ENCODE measurements at places on chromosomes 3 and 15. TPM values are rescaled to one million over a fixed set of nuclear protein-coding genes. Genes with fewer than 3 reads are reported as not detected.

The ISL2 gene
- not detected for polyA plus RNA-seq

The GNB4 gene
- 28.3 TPM for polyA plus RNA-seq

GRCh38 chr3:177599837-177600236, 402.6 kb upstream of the TBL1XR1 start:
- no peak for DNase-seq

DNA sequence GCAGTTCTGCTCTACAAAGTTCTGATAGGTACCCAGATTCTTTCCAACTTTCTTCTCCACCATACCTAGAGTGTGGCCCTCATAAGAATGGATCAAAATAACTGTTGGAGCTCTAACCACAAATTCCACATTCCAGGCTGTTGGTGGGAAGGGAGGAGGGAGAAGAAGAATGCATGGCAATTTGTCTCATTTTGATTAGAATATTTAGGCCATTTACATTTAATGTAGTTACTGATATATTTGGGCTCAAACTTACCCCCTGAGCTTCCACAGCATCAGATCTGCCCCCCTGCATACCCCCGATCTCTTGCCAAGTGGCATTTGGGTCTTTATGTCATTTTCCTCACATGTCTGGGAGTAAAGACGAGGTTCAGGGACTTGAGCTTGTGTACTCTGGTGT, 7.7 kb downstream of the CHRNB4 start:
- no peak for DNase-seq

GRCh38 chr3:21654662-21655061, 96.3 kb downstream of the ZNF385D start:
- DNase-seq = no peak

- no peak for DNase-seq
Observed at GRCh38 chr15:84915606-84915958, 31.1 kb downstream of the SLC28A1 start.

DNA sequence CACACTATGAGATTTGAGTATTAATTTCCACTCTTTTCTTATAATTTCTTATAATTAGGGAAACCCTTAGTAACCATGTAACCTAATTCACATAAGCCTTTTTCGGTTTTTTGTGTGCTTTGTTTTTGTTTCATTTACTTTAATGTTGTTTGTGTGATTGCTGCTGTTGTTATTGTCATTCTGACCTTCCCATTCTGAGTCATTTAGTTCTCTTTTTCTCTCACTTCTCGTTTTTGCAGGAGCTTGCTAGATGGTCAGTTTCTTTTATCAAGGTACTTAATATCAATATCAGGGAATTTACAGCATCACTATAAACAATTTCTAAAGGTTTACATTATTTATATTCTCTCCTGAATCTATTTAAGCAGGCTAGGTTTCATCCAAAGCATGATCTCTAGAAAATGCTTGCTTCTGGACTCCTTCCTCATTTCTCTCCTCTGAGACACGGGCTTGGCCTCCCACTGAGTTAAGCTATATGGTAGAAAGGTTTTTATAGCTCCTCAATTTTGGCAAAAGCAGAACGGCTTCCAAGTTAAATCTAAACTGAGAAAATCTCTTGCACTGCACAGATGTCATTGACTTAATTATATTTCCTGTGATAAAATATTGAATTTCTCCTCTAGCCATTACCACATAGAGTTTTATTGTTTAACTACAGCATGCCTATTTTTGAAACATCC, 534.2 kb downstream of the NSUN3 start:
- DNase-seq = no peak

DNA sequence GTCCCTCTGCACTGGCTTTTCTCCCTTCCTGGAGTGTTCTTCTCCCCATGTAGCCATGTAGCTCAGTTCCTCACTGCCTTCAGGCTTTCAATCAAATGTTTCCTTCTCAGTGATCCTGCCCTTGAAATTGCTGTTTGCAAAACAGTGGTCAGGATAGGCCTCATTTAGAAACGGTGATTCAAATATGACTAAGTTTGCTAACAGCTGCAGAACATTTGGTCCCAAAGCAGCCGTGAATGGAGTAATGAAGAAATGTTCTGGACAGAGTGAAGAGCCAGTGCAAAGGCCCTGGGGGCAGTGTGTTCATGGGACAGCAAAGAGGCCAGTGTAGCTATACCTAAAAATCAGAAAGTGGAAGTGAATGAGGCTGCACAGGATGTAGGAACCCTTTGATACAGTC, 223.4 kb downstream of the FEZF2 start:
- DNase-seq = no peak

- DNase-seq = no peak
Observed at GRCh38 chr3:133655731-133656515, 5.8 kb downstream of the TOPBP1 start.

DNA sequence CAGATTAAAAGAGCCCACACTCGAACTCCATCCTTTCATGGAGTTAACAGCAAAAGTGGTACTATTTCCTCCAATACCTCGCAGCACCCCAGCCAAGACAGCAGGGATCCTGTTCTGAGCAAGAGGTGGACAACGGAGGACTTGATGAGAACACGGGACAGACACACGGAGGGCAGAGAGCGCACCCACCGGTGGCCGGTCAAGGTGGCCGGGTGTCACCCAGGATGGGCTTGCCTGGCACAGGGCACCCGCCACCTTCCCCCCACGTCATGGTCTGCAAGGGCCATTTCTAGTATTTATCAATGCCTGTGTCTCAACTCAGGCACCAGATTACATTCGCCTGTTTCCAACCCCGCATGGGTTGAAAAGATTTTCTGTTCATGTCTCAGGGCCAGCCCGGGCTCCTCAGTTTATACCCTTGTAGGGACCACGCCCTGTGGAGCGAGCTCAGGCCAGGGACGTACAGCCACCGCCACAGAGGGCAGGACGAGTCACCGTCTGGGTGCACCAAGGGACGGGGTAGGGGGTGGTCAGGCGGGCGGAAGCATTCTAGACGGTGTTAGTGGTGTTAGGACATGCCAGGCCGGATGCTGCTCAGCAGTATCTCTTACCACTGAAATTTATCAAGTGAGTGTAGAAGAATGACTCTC, 64.2 kb downstream of the CYFIP1 start:
- no peak for DNase-seq

DNA sequence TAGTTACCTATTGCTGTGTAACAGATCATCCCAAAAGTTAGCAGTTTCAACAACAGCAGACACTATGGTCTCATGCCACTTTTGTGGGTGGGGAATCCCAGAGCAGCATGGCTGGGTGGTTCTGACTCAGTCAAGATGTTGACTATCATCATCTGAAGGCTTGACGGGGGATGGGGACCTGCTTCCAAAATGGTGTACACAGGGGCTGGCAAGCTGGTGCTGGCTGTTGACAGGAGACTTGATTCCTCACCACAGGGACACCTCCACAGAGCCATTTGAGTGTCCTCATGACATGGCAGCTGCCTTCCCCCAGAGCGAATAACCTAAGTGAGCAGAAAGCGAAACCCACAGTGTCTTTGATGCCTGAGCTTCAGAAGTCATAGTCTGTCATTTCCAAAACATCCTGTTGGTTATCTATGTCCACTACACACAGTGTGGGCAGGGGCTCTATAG, 19.1 kb downstream of the DNAJB8 start:
- no peak for DNase-seq

DNA sequence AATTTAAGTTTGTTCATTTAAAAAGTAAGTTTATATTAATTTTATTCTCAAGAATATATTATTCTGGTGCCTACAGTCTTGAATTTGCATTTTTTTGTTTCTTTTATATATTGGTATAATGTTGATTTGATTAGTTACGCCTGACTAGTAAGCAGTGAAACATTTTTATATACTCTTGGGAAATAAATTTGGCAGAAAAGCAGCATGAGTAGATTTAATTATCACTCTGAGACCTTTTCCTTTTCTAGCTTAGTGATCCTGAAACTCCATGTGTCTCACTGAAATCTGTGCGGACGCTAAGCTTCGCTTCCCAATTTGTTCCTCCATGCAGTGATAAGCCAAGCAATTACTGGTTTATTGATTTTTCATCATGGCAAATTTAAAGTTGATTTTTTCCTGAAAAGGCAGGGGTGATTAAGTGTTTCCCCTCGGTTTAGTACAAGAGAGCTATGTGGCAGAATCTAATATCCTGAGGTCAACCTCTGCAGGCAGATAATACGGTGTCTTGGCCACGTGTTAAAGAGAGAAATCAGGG, 87.2 kb upstream of the MLF1 start:
- no peak for DNase-seq

DNA sequence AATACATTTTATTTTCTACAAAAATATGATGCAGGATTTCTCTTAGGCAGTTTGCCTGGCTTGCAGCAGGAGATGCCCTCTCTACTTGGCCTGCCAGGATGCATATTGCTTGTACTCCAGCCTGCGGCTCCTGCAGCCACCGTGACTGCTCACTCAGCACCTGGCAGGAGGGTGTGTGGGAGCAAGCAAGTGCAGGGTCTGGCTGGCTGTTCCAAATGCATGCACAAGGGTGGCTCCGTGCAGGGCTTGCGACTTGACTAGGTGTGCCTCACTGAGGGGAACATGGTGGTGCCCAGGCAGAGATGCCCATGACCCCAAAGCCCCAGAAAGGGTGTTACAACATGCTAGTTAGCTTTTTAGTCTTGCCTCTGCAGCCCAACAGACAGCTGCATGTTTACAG, 1240.2 kb upstream of the ALCAM start:
- no peak for DNase-seq

GRCh38 chr15:85540085-85540797, 159.8 kb downstream of the AKAP13 start:
- no peak for DNase-seq

GRCh38 chr3:104526901-104527401, 839.8 kb upstream of the ALCAM start:
- no peak for DNase-seq
